ENCODE measurements at places on chromosomes 2 and 18. TPM values are rescaled to one million over a fixed set of nuclear protein-coding genes. Genes with fewer than 3 reads are reported as not detected.

SLC14A1 gene
- total RNA-seq, result 12.5 TPM

- H3K27ac ChIP-seq, result peak overlapping the region; percentile 96
- no peak for DNase-seq
- H3K4me3 ChIP-seq, result peak overlapping the region; percentile 69
- H3K4me1 ChIP-seq, result no peaks in the 10 kb centered on the region
- peaks cover 4% of the 10 kb centered on the region for H3K36me3 ChIP-seq
These were observed 2.7 kb downstream of the LIMS2 start for GRCh38 chr2:127672341-127673224.

DNA sequence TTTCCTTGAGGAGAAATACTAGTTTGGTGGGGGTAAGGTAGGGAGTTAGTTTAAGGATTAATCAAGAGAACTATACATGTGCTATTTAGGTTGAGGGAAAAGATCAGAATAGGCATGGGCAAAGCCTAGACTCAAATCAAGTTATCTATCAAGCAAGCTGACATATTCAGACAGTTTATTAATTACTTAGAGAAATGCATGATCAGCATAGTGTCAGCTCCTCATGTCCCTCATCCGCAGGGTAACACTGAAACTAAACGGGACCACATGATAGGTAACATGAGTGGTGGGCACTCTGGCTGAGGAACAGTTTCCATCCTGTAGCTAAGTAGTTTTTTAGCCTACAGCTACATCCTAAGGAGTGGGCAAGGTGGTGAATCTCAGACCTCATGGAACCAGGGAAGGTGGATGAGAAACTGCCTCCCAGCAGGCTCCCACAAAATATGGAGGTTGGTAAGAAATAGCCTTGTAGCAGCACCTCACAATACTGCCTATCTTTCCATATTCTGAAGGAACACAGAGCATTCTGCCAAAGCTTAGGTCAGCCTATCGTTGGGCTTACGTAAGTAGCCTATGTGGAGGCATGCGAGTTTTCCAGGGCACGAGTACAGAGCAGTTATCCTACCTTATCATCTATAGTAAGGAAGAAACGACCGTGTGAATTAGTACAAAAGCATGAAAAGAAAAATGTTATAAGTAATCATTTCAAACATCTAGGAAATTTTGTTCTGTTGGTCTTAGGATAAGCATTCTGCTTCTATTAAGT lies 18.4 kb downstream of the ZC3H6 start:
- no peak overlapping the region for H3K27ac ChIP-seq
- no peaks in the 10 kb centered on the region for H3K36me3 ChIP-seq
- H3K27me3 ChIP-seq, result no peaks in the 10 kb centered on the region
- no peak overlapping the region for H3K4me3 ChIP-seq
- no peak for DNase-seq

DNA sequence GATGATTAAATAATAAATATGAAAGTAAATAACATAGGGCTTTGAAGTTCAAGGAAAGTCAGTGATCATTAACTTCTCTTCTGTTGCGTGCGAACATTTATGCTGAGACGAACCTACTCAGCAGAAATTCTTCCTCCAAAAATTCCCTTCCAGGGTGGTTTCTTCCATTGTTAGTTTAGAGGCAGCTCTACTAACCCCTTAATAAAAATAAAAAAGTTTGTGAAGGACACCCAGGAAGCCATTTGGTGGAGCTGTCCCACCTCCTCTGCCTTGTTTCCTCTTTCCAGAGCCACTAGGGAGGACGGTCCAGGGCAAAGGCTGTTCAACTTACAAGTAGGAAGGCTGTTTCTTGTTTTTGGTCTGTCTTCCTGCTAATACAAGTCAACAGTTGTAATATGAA lies 2.1 kb upstream of the SMAD2 start:
- H3K27me3 ChIP-seq, result no peaks in the 10 kb centered on the region
- no peaks in the 10 kb centered on the region for H3K36me3 ChIP-seq
- DNase-seq, result no peak
- H3K27ac ChIP-seq, result no peak overlapping the region

DNA sequence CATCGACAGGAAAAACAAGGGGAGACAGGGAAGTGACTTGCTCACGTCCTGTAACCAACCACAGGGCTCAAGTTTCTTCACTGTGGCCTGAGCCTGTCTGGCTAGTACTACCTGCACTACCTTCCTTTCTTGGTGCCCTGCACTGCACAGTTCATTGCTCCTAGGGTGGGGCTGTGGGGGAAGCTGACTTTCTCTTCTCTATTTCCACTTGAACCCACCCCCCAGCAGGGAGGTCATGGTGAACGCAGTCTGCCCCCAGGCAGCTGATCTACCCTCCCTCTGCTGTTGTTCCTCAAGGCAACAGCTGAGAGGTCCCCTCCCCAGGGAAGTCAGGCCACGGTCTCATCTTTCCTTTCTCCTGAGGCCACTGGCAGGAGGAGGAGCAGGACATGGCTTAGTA lies 532.1 kb downstream of the SOX11 start:
- H3K4me1 ChIP-seq, result no peaks in the 10 kb centered on the region
- no peak overlapping the region for H3K4me3 ChIP-seq
- H3K36me3 ChIP-seq, result no peaks in the 10 kb centered on the region
- no peak for DNase-seq

GRCh38 chr18:59566533-59566971 lies 130.7 kb downstream of the CCBE1 start:
- H3K27me3 ChIP-seq, result no peaks in the 10 kb centered on the region
- H3K4me1 ChIP-seq, result peaks cover 5% of the 10 kb centered on the region
- no peak overlapping the region for H3K27ac ChIP-seq
- H3K36me3 ChIP-seq, result no peaks in the 10 kb centered on the region

DNA sequence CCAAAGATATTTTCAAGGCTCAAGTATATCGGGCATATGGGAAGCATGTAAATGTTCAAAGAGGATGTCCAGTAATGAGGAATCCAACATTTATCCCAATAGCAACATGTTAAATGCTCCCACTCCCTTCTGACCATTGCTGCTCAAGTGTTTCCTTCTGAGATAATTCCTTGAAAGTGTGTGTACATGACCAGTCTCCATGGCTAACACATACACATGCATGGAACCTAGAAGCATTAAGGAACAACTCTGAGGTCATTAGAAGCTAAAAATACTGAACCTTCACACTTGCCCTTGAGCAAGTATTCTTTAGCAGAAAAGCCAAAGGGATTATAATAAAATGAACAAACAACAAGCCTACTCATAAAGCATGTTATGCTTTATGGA lies 433.8 kb upstream of the TCF4 start:
- no peak overlapping the region for H3K4me3 ChIP-seq
- no peaks in the 10 kb centered on the region for H3K36me3 ChIP-seq
- H3K4me1 ChIP-seq, result no peaks in the 10 kb centered on the region
- no peak overlapping the region for H3K27ac ChIP-seq
- H3K27me3 ChIP-seq, result no peaks in the 10 kb centered on the region

DNA sequence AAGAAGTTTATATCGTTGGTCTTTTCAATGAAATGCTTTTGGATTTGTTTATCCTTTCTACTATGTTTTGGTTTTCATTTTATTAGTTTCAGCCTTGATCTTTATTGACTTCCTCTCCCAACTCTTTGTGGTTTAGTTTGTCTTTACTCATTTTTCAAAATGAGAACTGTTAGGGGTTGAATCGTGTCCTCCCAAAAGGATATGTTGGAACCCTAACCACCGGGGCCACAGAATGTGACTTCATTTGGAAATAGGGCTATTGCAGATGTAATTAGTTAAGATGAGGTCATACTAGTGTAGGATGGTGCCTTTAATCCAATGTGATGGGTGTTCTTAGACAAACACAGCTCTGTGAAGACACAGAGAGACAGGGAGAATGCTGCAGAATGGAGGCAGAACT lies 60.4 kb upstream of the IL1R2 start:
- no peaks in the 10 kb centered on the region for H3K36me3 ChIP-seq
- no peak overlapping the region for H3K4me3 ChIP-seq
- no peak for DNase-seq
- no peak overlapping the region for H3K27ac ChIP-seq
- H3K4me1 ChIP-seq, result no peaks in the 10 kb centered on the region

Data from heart left ventricle (tissue), 16 donors.